ENCODE measurements at places on chromosomes 4 and X.

- DNase-seq: no peak
Observed at GRCh38 chrX:56943264-56943663, 52.1 kb downstream of the SPIN3 start.

- no peak for DNase-seq
Observed at GRCh38 chr4:109410226-109410625, 23.4 kb upstream of the SEC24B start.

DNA sequence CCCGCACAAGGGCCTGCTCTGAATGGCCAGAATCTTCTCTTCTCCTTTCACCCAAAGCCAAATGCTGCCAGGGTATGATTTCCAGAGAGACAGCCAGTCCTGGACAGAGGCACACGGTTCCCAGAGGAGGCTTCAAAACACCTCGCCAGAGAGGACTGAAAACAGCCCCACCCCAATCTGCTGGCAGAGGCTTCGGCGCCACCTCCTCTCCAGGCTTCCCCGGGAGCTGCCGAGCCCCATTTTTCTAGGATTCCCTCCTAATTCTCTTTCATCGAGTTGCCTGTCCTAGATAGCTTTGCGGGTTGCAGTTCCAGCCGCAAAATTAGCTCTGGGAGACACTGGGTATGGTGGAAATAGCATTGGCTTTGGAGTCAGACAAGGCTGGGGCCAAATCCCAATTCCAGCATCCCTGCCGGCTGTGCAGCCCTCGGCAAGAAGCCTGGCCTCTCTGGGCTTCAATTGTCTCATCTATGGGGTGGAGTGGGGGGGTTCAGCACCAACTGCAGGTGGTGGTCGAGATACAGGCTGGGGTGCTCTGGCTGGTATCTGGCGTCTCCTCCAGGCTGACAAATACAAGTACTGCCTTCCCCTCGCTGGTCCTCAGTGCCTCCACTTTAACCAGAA is 22.6 kb downstream of the PPP2R2C start:
- DNase-seq: no peak

GRCh38 chr4:6342530-6343293 is 73.1 kb downstream of the WFS1 start:
- DNase-seq: no peak

GRCh38 chrX:42450228-42450627 is 327.7 kb downstream of the PPP1R2C start:
- DNase-seq: no peak

GRCh38 chr4:76615999-76616398 is 181.0 kb downstream of the SHROOM3 start:
- no peak for DNase-seq

DNA sequence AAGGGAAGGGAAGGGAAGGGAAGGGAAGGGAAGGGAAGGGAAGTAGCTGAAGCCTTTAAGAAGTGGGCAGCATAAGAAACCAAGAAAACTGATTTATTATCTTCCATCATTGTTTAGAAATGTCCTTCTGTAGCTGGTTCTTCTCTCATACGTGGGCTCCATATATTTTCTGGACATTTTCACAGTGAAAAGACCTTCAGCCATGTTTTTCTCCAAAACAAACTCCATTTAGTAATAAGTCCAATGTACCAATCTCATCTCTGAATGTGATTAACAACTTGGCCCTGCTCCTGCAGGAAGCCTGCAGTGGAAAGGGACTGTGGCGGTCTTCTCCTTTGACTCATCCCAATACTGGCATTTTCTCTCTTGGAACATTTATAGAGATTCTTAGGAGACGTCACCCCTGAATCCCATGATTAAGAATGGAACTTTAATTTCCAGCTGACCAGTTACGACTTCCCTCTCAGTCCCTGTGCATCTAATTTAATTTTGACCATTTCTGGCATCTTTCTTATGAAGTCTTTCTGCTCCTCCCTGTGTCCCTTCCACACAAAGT is 96.6 kb upstream of the GUCY1A1 start:
- DNase-seq: no peak

- no peak for DNase-seq
Observed at GRCh38 chr4:91116861-91117260, 989.7 kb downstream of the CCSER1 start.

- DNase-seq: no peak
Observed at GRCh38 chrX:17654116-17654515, 83.2 kb upstream of the SCML1 start.

- DNase-seq: no peak
Observed at GRCh38 chrX:86028681-86029080, 18.7 kb downstream of the CHM start.

DNA sequence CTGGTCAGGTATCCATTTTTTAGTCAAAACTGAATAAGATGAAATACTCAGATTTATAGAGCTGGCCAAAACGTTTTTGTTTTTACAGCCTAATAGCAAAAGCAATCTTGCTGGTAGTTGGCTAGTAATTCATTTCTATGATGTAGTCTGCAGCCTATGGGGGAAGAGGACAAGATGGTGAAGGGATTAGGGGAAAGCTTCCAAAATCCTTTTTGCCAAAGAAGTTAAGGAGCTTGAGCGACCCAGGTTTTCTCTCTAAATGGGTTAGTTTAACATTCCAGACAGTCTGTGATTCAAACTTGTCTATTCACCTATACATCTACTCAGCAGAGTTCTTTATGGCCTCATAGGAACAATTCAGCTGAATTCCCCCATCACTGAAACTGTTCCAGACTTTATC is 89.8 kb upstream of the SPRY1 start:
- DNase-seq: no peak

GRCh38 chr4:172134521-172134920 is 321.3 kb downstream of the GALNTL6 start:
- DNase-seq: no peak

DNA sequence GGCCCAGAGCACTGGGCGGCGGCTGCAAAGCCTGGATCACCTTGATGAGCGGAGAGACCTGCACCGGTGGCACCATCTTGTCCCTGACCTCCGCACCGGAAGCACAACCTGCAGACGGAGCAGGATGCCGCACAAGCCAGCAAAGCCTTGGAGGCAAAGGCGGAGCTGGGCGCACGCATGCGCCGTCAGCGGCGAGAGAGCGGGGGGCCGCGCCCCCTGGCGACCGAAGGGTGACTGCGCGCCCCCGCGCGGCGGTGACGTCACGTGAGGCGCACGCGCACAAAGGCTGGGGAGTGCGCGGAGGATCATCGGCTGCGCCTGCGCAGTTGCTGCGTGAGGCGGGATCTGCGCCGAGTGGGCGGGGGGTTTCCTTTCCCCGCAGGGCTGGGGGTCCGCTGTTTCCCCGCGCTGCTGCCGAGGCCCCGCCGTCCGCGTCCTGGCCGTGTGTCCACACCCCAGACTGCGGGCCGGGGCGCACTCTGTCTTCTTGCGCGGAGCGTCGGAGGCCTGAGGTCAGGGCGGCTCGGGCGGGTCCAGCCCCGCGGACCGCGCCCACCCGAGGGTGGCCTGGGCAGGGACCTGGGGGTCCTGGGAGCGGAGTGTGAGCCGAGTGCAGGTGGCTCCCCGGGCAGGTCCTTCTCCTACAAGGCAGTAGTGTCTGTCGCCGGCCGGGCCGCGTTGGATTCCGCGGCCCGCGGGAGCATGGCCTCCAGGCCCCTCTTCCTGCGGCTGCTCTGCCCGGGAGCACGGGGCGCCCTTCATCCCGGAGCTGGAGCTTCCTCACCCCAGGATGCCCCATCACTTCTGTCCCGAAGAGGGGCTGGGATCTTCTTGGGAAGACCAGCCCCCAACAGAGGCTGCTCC is at the start of the genes ATP5ME and MYL5:
Gene ATP5ME (minus strand): TSS at position 105 of the 864 bp plus-strand sequence. CDS start 29 bp downstream, at position 76.
Gene MYL5 (plus strand): TSS at position 371 of the 864 bp plus-strand sequence. CDS start 3,485 bp downstream, outside the sequence.
- DNase-seq: peak; percentile 97

DNA sequence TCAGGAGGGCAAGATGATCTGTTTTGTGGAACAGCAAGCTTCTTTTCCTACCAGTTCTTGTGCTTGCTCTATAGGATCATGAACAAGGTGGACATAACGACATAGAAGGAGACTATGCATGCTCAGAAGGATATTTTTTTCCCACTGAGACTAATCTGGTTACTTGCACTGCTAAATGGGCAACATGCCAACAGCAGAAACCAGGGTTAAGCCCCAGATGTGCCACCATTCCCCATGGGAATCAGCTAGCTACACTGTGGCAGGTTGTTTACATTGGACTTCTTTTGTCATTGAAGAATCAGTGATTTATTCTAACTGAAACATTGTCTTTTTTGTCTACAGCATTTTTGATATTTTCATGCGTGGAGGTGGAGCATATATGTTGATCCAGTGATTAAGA is 165.6 kb downstream of the C4orf33 start:
- no peak for DNase-seq

Data from stimulated activated CD8-positive, alpha-beta memory T cell treated with anti-CD3 and anti-CD28 coated beads, Interleukin-12 subunit alpha, Interleukin-12 subunit beta, amount 100 ng/mL, for 1 hour (primary cell).